ENCODE measurements at places on chromosomes 5 and 9.

GRCh38 chr5:172144291-172144815 lies 43.7 kb downstream of the STK10 start:
- no peak for DNase-seq

DNA sequence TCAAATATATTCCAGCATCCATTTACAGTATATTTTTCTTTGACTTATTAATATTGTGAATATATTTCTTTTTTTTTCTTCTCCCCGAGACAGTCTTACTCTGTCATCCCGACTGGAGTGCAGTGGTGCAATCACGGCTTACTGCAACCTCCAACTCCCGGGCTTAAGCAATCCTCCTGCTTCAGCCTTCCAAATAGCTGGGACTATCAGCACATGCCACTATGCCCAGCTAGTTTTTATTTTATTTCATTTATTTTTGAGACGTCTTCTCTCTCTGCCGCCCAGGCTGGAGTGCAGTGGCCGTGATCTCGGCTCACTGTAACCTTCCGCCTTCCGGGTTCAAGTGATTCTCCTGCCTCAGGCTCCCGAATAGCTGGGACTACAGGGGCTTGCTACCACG lies 7.4 kb upstream of the GLIPR2 start:
- DNase-seq, result no peak

GRCh38 chr5:170290498-170290897 lies 7.1 kb downstream of the LCP2 start:
- DNase-seq, result no peak

DNA sequence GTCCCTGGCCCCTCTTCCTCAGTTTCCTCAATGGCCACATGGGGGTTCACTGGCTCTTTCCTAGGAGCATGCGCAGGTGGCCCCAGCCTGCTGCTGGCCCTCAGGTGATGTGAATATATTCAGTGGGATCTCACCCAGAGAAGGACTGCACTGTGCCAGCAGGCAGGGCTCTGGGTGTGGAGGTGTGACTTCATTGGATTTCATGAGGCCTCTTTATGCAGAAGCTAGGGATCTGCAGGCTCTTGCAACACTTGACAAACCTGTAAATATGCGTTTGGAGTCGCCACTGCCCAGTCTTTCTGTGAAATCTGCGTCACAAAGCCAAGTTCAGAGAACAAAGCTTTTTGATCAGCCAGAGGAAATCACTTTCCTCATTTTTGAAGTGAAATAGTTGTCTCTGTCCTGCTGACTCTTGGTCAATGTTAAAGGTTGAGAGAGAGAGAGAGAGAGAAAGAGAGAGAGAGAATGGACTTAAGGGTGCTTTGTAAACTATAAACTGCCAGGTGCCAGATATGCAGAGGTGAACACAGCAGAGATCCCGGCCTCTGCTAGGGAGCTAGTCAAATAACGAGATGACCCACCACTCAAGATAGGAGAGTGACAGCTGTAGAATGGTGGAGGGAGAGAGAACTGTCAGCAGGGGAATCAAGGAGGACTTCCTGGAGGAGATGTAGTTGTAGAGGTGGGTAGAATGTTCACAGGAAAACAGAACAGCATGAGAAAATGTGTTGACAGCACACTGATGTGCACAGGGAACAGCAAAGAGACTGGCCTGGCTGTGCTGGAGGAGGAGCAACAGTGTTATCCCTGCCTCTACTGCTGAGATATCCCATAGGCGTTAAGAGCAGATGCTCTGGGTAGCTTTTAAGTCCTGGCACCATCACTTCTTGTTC lies 167.0 kb upstream of the ZNF618 start:
- DNase-seq, result no peak

DNA sequence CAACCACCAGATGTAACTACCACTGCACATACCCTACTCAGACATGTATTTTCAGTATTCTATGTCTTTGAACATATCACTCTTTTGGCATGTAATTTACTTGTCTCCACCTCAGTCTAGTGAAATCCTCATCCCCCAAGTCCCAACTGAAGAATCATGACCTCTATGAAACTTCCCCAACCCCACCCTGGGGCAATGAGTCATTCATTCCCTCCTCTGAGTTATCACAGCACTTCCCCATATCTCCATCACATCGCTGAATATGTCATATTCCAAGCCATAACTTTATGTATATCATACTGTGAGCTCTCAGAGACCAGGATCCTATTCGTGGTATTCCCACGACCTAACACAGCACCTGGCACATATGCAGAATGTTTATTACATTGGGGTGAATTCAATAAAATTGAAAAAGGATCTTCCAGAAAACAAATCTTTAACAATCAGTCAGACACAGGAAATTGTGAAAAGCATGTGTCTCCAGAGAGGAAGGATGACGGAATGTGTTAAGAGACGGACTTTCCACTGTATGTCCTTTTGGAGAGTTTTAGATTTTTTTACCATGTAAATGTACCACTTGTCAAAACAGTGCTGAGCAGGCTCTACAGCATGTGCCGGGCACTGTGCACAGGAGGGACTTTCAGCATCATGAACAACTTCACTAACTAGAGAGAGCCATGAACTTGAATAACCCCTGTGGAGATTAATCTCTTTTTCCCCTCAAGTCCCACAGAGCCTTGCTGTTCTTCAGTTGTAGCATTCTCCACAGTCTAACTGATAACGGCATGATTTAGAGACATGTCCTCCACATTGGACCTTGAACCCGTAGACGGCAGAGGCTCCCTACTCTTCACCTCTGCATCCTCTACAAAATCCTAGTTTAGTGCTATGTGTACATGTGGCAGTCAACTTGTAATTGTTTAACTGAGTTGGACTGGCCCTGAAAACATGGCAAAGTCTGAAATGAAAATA lies 213.5 kb downstream of the GLIS3 start:
- DNase-seq, result no peak

DNA sequence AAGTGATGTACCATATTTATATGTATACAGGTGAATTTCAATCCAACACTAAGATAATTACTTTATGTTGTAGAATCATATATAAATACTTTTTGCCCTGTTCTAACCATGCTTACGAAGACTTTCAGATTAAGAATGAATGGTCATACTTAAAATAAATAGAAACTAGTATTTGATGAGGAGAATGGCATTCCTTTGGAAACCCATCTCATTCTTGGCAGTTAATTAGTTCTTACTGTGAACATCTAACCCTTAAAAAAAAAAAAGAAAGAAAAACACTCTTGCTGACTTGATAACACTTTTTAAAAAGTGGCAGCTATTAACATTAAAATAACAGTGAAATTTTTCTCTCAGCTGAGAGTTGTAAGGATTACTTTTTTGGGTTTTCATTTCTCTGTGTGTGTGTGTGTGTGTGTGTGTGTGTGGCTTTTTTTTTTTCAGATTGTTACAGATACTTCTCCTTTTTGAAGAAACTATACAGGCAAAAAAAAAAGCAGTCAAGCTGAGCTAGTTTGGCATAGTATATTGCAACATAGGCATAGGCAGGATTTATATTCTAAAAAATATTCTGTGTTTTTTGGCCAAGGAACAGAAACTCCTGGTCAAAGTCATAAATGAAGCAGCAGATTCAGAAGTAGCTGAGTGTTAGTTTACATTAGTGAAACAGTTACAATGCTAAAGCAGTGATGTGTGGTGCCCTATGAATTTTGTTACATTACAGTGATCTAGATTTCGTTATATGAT lies 163.5 kb downstream of the CD180 start:
- DNase-seq, result no peak

- no peak for DNase-seq
These were observed 6.5 kb downstream of the CD74 start for GRCh38 chr5:150406103-150406722.

DNA sequence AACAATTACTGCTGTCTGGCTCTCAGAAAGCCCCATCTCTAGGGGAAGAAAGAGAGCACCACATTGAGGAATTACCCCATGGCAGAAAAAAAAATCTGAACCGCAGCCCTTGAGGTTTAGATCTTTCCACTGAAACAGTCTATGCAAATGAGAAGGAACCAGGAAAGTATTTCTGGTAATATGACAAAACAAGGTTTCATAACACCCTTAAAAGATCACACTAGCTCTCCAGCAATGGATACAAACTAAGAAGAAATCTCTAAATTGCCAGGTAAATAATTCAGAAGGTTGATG lies 427.1 kb downstream of the PRELID2 start:
- DNase-seq, result no peak

GRCh38 chr5:160049099-160049498 lies 40.2 kb downstream of the TTC1 start:
- no peak for DNase-seq

GRCh38 chr9:128919402-128920089 lies 1.2 kb upstream of the PHYHD1 start:
- no peak for DNase-seq

DNA sequence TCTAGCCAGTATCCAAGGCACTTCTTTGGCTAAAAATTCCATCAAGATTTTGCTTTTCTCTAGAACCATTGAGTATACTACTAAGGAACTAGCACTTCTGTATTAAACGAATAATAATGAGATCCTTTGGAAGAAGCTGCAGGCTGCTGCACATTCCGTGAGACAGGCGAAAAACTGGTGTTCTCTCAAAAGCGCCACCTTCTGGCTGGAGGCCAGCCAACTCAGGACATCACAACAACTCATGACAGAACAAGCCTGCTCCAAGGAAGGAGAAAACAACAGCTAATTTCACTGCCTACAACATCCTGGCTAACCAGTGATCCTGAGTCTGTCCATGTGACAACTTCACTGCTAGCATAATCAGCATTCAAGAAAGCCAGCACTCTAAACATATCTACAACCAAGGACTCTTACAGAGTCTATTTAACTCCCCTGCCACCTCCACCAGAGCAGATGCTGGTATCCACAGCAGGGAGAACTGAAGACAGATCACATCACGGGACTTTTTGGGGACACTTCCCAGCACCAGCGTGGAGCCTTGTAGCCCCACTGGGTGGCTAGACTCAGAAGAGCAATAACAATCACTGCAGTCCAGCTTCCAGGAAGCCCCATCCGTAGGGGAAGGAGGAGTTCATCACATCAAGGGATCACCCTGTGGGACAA lies 150.5 kb downstream of the YTHDC2 start:
- no peak for DNase-seq

DNA sequence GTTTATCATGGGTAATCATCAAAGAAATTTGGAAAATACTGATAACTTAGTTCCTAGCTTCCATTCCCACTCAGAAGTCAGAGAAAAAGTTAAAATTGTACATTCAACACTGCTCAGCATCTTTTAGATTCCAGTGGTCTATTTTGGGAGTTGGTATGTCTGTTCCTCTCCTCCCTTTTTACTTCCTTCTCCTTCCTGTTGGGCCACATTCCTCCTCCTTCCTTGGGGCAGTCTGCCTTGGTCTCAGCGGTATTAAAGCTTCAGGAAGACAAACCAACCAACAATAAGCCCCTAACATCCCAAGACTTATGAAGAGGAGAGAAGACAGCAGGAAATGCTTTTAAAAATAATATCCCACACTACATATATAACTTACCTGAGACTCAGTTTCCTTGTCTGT lies 49.9 kb upstream of the SSBP2 start:
- no peak for DNase-seq

GRCh38 chr5:133247151-133247709 lies 195.4 kb downstream of the HSPA4 start:
- no peak for DNase-seq

GRCh38 chr5:150487199-150488061 lies 20.5 kb upstream of the NDST1 start:
- DNase-seq, result no peak

GRCh38 chr9:3478549-3478953 lies 47.2 kb downstream of the RFX3 start:
- no peak for DNase-seq

- DNase-seq, result no peak
These were observed 261.8 kb downstream of the ASTN2 start for GRCh38 chr9:117153021-117153420.

DNA sequence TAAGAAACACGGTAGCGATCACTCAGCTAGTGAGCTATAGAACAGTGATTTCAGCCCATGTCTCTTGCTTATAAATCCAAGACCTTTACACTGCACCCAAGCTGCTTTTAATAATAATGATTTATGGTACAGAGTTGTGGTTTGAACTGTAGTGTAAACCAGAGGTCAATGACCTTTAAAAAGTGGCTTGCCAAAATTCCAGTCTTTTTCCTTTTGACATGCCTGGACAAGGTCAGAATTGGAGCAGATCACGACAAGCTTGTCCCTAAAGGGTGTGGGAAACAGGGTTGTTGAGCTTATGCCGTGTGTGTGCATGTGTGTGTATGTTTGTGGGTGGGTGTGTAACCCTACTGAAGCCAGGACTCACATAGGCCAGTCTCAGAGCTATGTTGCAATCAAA lies 225.3 kb upstream of the CLINT1 start:
- DNase-seq, result no peak

GRCh38 chr9:101440714-101441230 lies 5.2 kb upstream of the ALDOB start:
- DNase-seq, result no peak

DNA sequence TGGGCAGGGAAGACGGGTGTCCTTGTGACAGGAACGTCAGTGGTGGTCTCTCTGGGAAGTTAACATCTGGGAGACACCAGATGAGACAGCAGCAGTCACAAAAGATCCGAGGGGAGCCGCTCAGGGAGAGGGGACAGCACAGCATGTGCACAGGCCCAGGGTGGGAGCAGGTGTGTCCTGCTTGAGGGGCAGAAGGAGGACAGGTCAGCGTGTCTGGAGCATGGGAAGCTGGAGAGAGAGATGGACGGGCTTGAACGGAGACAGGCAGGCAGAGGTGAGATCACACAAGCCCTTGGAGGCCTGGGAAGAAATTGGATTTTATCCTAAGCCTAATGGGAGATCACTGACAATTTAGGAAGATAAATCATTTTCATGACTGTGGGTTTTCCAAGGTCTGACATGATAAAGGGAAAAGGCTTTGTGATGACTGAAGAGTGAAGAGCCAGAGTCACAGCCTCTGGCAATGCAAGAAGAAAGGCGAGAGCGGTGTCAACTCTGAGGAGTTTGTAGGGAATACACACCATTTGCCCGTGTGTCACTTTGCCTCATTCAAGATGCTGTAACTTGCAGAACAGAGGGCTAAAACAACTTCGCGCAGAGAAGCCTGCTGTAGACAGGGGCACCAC lies 88.3 kb downstream of the FSTL4 start:
- no peak for DNase-seq

DNA sequence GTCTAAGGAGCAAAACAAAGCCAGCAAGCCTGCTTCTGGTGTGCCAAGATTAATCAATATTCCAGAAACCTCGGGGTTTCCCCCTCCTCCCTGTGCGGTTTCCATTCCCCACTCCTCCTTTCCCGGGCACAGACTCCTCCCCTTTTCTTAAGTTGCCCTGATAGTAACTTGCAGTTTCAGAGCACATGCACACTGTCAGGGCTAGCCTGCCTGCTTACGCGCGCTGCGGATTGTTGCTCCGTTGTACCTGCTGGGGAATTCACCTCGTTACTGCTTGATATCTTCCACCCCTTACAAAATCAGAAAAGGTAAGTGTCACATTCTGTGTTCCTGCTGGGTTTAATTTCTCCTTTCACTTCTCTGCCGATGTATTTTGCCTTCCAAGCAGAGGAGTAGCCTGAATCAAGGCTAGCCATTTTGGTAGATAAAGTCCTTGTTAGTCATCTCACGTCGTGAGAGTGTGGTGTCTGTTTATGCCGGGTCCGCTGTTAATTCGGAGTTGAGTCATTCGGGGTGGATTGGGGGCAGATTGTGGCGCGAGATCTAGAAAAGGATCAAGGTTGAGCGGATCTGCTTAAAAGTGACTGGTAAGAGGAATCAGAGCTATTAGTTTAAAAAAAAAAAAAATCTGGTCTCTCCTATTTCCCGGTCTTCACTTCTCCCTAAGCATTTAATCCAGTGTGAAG lies at the start of gene SLC1A3:
Gene SLC1A3 (plus strand): TSS at position 179 of the 686 bp plus-strand sequence. CDS start 1,818 bp downstream, outside the sequence.
- DNase-seq, result no peak

- DNase-seq, result no peak
These were observed 538 bp upstream of the ARHGEF28 start for GRCh38 chr5:73625372-73625943.

Data from central memory CD8-positive, alpha-beta T cell (primary cell).